KBM-7 (cell line): ENCODE measurements at places on chromosomes 1 and 21.

GRCh38 chr1:1425753-1426495, 4.8 kb upstream of the ANKRD65 start:
- DNase-seq = no peak

- no peak for DNase-seq
These were observed 249.2 kb downstream of the TOMM20 start for GRCh38 chr1:234879147-234880080.

DNA sequence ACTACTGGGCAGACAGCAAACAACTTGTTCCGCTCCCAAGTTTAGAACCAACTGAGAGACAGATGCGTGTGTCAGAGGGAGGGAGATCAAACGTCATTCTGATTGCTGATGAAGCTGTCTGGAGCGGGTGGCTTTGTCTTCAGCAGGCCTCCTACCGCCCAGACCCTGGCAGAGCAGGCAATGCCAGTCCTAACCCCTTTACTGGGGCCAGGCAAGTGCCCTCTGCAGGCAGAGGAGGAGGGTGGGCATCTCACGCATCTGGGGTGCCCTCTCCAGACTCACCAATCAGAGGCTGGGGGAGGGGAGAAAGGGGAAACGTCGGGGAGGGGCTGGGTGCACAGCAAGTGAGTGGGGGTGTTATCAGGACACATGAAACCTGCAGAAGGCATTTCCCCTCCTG, 126.6 kb downstream of the ACTL8 start:
- no peak for DNase-seq

DNA sequence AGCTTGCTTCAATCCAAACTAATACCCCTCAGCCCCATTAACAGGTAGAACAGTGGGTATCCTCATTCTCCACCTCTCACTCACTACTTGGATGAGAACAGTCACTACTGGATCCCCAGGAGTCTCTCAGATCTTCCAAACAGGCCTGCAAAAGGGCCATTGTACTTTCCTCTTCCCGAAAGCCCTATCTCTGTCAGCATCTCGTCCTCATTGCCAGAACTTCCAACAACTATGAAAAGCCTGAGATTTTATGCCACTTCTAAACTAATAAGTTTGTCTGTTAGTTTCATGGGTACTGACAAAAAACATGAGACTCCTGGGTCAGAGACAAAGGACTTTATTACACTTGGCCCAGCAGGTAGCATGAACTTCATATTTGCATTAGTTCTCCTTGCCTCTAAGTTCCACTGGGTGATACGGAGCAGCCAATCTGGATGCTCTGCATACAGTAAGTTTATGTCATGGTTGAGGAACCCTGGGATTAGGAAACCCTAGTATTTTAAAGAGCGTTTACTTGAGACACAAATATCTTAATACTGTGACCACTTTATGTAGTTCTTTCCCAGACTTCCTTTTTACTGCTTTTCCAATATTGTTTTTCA, 38.1 kb downstream of the VANGL2 start:
- no peak for DNase-seq

DNA sequence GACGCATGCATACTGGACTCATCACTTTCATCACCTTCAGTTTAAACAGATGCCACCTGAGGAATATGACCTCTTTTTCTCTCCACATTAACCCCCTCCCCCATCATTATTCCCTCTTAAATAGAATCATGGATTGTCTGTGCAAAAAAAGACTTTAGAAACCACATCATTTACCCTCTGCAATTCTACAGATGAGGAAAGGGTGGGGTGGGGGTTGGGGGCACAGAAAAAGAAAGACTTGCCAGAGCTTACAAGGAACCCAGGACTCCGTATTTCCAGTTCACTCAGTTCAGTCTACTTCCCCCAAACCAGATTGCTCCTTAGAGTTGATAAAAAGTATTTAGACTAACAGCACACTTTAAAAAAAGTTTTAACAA, 26.2 kb upstream of the NFIA start:
- DNase-seq = no peak

DNA sequence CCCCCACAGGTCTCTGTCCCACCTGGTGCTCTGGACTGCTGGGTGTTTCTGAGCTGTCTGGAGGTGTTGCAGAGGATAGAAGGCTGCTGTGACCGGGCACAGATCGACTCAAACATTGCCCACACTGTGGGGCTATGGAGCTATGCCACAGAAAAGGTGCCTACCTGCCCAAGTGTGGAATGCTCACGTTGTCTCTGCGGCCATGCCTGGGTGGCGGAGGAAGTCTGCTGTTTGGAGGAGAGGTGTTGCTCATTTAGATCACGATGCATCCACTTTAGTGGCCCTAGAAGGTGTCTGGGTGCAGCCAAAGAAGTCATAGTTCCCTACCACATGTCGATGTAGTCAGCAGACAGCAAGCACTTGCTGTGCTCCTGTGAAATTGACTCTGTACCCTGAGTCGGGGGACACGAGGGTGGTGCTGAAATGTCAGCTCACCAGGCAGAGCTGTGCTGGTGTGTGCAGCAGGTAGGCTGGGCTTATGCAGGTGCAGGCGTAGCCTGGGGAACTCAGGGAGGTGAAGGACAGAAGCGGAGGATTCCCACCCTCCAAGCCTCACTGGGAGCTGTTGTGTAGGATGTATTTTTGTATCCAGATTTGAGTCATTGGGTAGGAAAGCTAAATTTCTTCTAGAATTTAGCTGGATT, 32.8 kb upstream of the PWP2 start:
- DNase-seq = no peak

- no peak for DNase-seq
These were observed 143.1 kb downstream of the S1PR1 start for GRCh38 chr1:101379950-101380349.

GRCh38 chr1:111505641-111506119, 2.2 kb upstream of the ADORA3 start:
- no peak for DNase-seq

- DNase-seq = no peak
These were observed 95.8 kb downstream of the CDC7 start for GRCh38 chr1:91596474-91596873.

- DNase-seq = no peak
These were observed 25.9 kb downstream of the UTP25 start for GRCh38 chr1:209853676-209854075.

GRCh38 chr1:174018565-174018964, 3.6 kb downstream of the RC3H1 start:
- no peak for DNase-seq

DNA sequence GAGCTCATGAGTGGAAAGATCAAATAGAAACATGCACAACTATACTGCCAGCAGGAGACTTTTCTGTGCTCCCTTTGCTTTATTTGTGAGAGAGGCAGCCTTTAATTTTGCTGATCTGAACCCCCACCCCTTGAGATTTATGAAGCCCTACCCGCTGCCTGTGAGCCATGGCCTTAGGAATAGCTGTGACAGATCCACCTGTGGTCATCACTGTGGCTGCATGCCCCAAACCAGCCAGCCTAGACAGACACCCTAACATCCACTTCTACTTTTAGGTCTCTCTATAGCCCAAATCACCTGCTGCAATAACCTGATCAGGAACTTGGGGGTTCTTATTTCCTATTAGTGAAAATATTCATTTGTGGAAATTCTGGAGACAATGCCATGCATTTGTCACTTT, 196.2 kb downstream of the C1orf94 start:
- DNase-seq = no peak

GRCh38 chr1:90175490-90176167, 180.7 kb downstream of the ZNF326 start:
- no peak for DNase-seq

DNA sequence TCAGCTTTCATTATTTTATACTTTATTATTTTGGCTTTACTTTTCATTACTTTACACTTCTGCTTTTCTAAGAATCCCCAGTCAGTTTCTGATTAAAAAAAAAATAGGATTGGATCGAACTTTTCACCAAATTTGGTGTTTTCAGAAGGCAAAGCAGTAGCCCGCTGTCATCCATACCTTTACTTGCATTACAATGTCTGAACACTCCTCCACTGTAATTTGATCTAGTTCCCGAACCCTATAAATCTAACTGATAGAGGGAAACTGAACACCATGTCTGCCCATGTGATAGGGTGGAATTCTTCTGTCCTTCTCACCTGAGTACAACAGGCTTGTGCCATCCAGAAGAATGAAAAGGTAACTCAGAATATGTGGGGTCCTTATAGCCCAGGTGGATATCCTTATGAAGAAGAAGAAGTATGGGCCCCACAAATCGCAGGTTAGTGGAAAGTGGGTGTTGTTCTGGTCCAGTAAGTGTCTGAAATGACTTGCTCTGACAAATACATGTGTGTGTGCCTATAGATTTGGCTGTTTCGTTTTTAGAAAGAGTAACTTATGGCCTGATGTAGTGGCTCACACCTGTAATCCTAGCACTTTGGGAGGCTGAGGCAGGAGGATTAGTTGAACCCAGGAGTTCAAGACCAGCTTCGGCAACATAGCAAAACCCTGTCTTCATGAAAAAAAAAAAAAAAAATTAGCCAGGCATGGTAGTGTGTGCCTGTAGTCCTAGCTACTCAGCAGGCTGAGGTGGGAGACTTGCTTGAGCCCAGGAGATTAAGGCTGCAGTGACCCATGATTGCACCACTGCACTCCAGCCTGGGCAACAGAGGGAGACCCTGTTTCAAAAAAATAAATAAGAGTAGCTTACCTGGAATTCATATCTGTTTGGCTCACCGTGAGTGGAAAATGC, 26.6 kb upstream of the CDC14A start:
- DNase-seq = no peak

DNA sequence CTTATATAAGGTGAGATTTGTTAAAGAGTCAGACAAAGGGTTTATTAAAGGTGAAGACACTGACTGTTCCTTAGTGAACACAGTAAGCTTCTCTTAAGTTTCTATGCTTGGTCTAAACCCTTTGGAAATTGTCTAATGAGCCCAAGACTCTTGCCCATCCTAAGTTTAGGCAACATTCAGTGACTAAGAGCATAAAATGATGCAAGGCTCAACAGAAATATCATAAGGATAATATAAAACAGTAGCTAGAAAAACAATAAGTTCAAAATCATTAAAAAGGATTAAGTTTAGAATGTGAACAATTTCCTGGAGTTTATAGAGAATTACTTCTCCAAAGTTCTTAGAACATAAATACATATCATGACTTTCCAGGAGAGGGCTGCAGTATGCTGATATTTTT, 108.9 kb upstream of the PDC start:
- DNase-seq = no peak

- no peak for DNase-seq
These were observed 9.3 kb downstream of the SLC26A9 start for GRCh38 chr1:205933671-205934618.

DNA sequence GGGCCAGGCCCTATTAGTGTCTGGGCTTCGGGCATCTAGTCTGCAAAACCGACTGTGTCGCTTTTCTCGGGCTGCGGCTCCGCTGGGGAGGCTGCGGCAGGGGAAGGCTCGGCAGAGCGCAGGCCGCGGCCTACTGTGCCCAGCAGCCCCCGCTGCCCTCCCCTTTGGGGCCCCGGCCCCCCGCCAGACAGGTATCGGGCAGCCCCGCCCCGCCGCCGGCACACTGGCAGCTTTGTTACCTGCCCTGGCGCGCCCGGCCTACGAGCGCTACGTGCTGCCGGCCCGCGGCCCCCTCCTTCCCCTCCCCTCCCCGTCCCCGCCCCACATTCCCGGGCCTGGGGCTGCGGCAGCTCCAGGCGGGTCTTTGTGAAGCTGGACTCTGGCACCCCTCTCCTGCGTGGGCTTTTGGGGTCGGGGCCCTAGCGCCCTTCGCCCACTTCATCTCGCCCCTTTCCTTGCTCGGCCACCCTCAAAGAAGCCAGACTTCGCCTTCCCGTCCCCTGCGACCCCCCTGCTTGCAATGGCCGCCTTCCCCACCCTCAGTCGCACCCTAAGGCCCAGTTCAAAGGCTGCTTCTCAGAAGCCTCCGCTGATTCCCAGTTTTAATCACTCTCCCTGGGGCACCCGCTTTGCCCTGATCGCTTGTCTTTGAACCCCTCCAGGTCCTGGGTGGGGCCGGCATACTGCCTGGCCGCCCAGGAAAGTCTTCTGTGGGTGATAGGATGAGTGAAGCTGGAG, 48.9 kb upstream of the SLC2A1 start:
- no peak for DNase-seq

- no peak for DNase-seq
These were observed 8.8 kb downstream of the CD1E start for GRCh38 chr1:158362482-158362881.

DNA sequence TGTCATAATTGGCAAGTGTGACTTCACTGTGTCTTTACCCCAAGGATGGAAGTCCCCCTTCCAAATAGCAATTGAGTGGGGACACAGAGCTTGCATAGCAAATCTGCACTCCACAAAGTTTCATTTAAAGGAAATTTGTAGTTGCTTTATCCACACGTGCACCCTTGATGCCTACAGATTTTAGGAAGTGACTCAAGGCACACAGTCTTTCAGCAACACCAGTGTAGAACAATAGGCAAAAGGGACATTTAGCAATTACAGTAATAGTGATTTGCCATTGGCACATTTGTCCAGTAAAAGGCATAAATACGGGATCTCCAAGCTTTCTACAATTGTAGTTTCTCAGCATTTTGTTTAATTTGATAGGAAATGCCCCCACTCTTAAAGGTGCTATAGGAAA, 43.4 kb upstream of the KAZN start:
- no peak for DNase-seq

- DNase-seq = peak; percentile 67
These were observed 8.2 kb upstream of the SMCP start for GRCh38 chr1:152869808-152870419.

DNA sequence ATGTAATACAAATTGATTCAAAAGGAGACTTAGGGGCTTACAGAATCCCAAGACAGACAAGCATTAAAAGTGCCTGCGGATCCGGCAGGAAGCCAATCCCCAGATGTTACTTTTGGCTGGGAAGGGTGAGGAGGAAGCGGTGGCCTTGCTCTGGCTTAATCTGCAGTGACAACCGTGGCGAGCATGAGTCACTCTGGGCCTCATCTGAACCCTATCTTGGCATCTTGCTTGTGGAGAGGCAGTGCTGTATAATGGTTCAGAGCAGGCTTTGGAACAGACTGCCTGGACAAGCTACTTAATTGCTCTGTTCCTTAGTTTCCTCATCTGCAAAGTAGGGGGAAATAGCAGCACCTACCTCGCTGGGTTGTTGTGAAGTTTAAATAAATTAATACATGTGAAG, 74.1 kb downstream of the XCL2 start:
- DNase-seq = peak; percentile 93

DNA sequence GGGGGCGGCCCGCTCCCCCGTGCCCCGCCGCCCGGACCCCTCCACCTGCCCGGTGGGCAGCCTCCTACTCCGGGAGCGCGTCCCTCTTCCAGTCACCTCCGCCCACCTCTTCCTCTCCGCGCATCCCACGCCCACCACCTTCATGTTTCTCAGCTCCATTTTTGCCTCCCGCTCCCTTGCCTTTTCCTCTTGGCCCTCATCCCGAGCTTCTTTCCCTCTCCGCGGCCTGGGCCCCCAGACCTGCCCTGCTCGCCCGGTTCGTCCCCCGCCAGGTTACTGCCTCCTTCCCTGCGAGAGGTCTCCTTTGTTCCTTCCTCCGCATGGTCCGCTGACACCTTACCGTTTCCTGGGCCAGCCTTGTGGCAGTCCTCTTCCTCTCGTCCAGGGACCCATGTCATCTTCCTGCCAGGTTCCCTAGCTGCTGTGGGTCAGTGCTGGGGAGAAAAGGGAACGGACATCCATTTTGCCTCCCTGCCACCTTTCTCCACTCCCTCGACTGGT, 563 bp downstream of the QSOX1 start:
- DNase-seq = peak; percentile 34
